Panc1 (cell line): ENCODE measurements at places on chromosomes 1 and 21. TPM values are rescaled to one million over a fixed set of nuclear protein-coding genes. Genes with fewer than 3 reads are reported as not detected.

ZNF684 gene
- total RNA-seq: 5.3 TPM

SLC44A3 gene
- total RNA-seq: 1.3 TPM

PLEKHG5 gene
- 6.8 TPM for total RNA-seq

SMCP gene
- not detected for total RNA-seq

JAM2 gene
- total RNA-seq: 0.21 TPM

GUCA2B gene
- total RNA-seq: not detected

SLAMF8 gene
- total RNA-seq: not detected
